ENCODE measurements at places on chromosomes 16 and 17.

GRCh38 chr16:81543571-81543970, 99.0 kb downstream of the CMIP start:
- DNase-seq, result no peak

GRCh38 chr17:2067608-2068024, 12.7 kb downstream of the HIC1 start:
- DNase-seq, result no peak

DNA sequence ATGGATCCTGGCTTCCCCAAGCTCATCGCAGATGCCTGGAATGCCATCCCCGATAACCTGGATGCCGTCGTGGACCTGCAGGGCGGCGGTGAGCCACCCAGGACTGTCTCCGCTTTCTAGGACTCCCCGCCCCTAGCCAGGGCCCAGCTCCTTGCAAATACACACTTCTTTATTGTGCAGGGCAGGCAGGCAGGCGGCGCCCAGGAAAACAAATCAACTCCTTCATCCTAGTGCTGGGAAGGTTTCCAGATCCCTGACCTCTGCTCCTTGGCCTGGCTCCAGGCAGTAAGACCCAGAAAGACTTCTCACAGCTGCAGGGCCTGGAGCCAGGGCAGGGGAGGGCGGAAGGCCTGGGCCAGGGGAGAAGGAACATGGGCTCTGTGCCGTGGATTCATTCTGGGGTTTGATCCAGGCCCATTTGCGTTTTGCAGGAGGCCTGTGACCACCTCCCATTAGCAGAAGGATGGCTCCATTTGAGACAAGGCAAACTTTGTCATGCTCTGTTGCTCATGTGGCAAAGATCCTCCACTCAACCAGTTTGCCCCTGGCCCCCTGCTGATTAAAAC, 6.0 kb upstream of the LPCAT2 start:
- DNase-seq, result no peak

DNA sequence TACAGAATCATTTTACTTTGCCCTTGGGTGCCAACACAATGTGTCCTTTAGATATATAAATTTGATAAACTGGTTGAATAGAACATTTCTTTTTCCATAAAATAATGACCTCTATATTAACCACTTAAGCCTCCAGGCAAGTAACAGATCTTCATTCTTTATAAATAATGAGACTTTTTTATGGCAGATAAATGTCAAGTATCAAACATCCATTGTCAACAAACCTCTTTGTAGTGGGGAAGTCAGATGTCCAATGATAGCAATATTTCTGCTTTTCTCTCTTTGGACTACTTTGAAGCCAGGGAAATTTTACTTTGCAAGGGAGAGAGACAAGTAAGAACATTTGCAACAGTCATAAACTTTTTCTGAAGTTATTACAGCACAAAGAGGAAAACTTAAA, 841.2 kb downstream of the CDH8 start:
- DNase-seq, result no peak

GRCh38 chr17:83012200-83012785, 67.1 kb upstream of the METRNL start:
- no peak for DNase-seq

- DNase-seq, result no peak
These were observed 11.1 kb downstream of the CCDC57 start for GRCh38 chr17:82201498-82201910.

- no peak for DNase-seq
These were observed 68.6 kb upstream of the CBX4 start for GRCh38 chr17:79907850-79908249.

GRCh38 chr17:26809033-26809432, 484.9 kb upstream of the WSB1 start:
- no peak for DNase-seq

- DNase-seq, result no peak
These were observed 20.6 kb upstream of the COL1A1 start for GRCh38 chr17:50221864-50222545.

GRCh38 chr17:65121916-65122806, 15.0 kb upstream of the RGS9 start:
- DNase-seq, result no peak

DNA sequence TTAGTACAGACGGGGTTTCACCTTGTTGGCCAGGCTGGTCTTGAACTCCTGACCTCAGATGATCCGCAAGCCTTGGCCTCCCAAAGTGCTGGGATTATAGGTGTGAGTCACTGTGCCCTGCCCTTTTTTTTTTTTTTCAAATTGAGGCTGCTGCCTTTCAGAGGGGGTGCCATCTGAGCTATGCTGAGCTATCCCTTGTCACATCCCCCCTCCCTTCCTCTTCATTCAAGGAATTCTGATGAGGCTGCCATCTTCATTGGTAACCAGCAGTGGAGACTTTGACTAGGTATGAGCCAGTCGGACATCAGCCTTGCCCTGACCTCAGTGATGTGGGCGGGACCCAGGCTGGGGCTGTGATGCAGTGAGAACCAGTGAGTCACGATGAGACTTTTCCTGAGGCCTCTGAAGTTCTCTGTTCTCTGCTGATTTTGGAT, 24.4 kb upstream of the GPT2 start:
- DNase-seq, result no peak

DNA sequence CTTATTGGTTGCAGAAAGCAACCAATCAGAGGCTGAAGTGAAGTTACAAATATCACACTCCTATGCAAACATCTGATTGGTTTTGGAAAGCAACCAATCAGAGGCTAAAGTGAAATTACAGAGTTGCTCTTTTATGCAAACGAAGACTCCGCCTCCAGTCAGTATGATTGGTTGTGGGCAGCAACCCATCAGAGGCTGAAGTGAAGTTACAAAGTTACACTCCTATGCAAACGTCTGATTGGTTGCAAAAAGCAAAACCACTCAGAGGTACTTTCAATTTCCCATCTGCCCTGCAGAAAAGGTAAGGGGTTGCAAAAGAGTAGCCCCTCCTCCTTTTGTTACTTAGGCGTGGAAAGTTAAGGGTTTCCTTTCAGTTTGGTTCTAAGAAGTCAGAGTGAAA, 697.3 kb downstream of the MAF start:
- no peak for DNase-seq

DNA sequence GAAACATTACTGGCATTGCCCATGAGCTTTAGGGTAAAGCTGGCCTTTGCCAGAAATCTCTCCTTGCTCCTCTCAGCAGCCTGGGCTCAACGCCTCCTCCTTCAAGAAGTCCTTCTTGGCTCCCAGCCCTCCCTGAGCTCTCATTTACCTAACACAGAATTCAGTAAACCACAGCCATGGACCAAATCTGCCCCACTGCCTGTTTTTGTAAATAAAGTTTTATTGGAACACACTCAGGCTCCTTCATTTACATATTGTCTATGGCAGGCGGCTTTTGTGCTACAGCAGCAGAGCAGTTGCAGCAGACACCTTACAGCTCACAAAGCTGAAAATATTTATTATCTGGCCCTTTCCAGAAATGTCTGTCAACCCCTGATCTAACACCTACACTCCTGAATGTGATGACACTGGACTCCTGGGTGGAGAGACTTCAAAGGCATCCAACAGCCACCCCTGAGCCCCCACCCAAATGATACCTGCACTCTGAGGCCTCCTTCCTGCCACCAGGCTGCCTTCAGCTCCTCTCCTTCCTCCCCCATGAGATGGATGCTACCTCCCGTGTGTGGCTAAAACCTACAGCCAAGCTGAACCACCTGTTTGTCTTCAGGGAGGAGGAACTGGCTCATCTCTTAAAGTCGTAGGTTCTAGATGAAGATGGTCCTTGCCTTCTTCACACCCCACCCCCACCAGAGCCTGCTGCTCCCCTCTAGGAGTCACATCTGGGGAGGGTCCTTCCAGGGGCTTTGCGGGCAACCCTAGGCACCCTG, 41.6 kb downstream of the PIMREG start:
- no peak for DNase-seq

- DNase-seq, result no peak
These were observed 1.3 kb upstream of the CES3 start for GRCh38 chr16:66959704-66960161.

DNA sequence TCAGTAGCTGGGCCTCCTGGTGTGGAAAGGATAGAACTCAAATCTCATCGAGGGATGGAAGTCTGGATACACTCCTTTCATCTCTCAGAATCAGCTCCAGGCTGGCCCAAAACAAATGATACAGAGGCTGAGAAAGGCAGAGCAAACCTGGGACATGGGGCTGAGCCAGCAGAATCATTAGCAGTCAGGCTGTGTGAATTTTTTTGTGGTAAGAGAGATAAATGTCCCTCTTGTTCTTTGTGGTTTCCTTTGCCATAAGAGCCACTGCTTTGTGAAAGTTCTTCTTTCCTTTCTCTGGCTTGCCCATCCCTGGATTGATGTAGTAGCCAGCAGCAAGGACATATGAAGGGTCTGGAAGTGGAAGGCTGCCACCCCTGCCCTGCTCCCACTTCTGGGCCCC, 146.2 kb downstream of the CDH13 start:
- DNase-seq, result no peak

GRCh38 chr16:49189286-49189685, 92.4 kb downstream of the CBLN1 start:
- DNase-seq, result no peak

GRCh38 chr16:27566417-27566816, 16.5 kb downstream of the KATNIP start:
- DNase-seq, result no peak

GRCh38 chr16:1333854-1334700, 632 bp downstream of the BAIAP3 start:
- DNase-seq, result no peak

- no peak for DNase-seq
These were observed 6.8 kb downstream of the NAE1 start for GRCh38 chr16:66824006-66824405.

- DNase-seq, result no peak
These were observed 9.7 kb downstream of the CNP start for GRCh38 chr17:41976142-41976768.

DNA sequence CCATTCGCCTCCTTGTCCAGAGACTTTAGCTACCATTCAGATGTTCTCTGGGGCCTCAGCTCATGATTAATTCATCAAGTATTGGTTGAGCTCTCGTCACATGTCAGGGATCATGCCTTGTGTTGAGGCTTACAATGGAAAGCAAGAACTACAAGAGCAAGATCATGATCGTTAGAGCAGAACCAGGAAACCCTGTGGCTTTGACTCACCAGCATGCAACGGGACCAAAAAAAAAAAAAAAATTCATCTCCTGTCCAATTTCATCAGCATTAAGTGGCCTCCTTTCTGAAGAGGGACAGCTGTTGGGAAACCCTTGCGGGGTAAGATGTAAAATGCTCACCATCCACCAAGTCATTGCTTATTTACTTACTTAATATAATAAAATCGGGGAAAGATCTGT, 12.1 kb upstream of the USP10 start:
- DNase-seq, result no peak
